ENCODE measurements at places on chromosomes 11 and 22. TPM values are rescaled to one million over a fixed set of nuclear protein-coding genes. Genes with fewer than 3 reads are reported as not detected.

The SYT7 gene
- polyA plus RNA-seq, result 2.9 TPM

The DPAGT1 gene
- polyA plus RNA-seq, result 27.8 TPM

The MMP12 gene
- polyA plus RNA-seq, result not detected

The SHISAL1 gene
- polyA plus RNA-seq, result 15.4 TPM

The MICAL2 gene
- 19.2 TPM for polyA plus RNA-seq

The CD81 gene
- polyA plus RNA-seq, result 518 TPM

The PANX3 gene
- polyA plus RNA-seq, result not detected

The ENTHD1 gene
- polyA plus RNA-seq, result not detected

The DYNC2H1 gene
- 11.6 TPM for polyA plus RNA-seq

The CLTCL1 gene
- polyA plus RNA-seq, result 18.8 TPM

The FGF3 gene
- not detected for polyA plus RNA-seq

The CCDC15 gene
- 3.4 TPM for polyA plus RNA-seq

The SCGB1C1 gene
- polyA plus RNA-seq, result not detected

The PIH1D2 gene
- polyA plus RNA-seq, result 1.2 TPM

DNA sequence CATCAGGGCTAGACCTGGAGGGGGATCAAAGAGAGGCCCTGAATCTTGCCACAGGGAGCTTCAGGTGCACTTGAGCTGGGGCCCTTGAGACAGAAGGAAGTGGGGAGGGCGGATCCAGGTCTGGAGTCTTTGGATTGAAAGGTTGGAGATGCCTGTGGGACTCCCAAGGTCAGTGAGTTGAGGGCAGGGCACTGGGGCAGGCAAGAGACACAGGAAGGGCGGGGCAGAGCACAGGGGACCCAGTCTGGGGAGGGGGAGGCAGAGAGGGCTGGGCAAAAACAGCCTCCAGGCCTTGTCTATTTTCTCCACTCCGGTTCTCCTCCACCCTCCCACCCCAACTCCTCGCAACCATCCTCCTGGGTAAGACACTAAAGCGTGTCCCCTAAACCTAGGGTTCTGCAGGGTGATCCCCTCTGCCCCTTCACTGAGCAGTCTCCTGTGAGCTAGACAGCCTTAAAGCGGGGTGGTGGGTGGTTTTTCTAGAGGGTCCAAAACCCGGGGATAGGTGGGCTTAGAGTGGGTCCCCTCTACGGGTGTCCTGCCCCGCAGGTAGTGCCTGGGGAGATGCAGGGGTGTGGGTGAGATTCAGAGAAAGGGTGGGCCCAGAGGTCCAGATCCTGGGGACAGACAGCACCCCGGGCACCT is 38.6 kb upstream of the CELSR1 start:
- no peak for DNase-seq

DNA sequence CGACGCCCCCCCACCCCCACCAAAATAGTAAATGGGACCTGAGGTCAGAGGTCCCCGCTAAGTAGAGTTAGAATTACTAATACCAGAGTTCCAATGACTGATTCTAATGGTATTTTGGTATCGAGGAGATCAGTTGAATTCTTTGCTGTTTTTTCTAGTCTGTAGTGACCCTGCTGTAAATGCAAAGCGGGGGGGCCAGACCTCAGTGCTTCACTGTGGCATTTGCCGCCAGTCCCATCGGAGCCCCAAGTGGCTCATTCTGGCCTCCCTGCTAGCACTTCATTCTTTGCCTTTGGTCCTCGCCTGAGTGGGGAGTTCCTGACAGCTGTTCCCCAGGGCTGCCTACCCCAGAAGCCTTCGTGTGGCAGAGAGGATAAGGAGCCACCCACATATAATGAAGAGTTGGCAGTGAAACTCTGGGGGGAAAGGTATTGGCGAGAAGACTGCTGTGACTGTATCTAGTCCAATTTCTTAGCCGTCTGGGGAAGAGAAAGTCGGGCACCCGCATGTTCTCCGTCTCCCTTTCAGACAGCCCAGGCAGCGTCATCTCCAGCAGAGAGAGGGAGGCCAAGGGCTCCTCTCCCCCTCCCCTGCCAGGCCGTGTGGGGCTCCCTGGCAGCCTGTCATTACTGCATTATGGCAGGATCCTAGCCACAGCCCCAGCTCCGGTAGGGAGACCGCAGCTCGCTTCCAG is 19.4 kb upstream of the CABP7 start:
- no peak for DNase-seq

GRCh38 chr22:39003165-39003638 is 10.9 kb upstream of the APOBEC3C start:
- peak; percentile 76 for DNase-seq

- peak; percentile 28 for DNase-seq
Measured at GRCh38 chr22:47395481-47395880, 633.0 kb downstream of the TBC1D22A start.

DNA sequence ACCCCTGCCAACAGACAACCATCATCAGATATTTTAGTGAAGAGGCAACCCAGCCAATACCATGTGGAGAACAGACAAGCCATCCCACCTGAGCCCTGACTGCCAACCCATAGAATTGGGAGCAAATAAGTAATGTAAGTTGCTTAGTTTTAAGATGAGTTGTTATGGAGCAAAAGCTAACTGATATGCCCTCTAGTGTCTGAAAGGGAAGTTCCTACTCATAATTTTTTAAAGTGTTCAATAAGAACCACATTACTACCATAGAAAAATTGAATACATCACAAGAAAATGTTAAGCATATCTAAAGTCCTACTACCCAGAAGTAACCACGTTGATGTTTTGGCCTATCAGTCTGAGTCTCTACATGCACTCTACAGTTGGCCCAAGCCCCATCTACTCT is 50.8 kb upstream of the SLC36A4 start:
- DNase-seq, result no peak

GRCh38 chr11:35734669-35735410 is 72.3 kb downstream of the TRIM44 start:
- DNase-seq, result no peak

- DNase-seq, result no peak
Measured at GRCh38 chr11:45414088-45414487, 127.9 kb upstream of the SYT13 start.

GRCh38 chr22:40479887-40480538 is 109.6 kb downstream of the SGSM3 start:
- DNase-seq, result no peak

DNA sequence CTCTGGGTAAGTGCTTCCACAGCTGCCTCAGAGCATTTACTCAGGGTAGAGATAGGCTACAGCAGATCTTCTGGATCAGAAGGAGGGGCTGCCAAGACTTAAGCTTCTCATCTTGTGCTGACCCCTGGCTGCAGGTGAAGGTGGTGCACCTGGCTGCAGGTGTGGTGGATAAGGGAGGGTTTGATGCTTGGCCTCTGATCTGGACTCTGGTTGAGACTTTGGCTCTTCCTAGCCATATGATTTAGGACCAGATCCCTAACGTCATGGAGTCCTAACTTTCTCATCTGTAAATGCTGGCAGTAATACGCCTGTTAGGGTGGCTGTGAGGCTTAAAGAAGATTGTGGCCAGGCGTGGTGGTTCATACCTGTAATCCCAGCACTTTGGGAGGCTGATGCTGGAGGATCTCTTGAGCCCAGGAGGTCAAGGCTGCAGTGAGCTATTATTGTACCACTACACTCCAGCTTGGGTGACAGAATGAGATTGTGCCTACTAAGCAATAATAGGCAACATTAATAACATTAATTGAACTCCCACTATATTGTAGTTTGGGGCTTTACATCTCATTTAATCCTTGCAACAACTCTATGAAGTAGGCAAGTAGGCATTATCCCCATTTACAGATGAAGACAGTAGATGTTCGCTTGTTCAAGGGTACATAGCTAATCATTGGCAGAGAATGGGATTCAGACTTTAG is 10.7 kb downstream of the DTX4 start:
- no peak for DNase-seq

DNA sequence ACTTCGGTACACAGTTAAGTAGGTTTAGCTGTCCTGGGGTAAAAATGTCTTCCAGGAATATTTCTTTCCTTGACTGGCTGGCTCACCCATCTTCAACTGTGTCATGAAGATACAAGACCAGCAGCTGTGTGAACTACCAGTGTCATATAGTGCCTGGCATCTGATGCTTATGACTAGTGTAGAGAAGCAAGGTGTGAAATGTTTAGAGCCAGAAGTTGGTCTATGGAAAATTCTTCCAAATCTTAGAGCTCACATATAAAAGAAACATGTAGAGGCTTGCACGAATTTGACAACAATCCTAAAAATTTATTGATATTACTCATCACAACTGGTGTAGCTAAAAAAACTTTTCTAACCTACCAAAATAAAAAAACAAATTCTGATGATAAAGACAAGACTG is 54.4 kb downstream of the ARL14EP start:
- DNase-seq, result no peak

GRCh38 chr22:50200461-50201190 is at the start of gene SELENOO:
TSS of gene SELENOO (plus strand) at chr22:50201011. CDS start at chr22:50201037, 26 bp downstream.
- peak; percentile 88 for DNase-seq

DNA sequence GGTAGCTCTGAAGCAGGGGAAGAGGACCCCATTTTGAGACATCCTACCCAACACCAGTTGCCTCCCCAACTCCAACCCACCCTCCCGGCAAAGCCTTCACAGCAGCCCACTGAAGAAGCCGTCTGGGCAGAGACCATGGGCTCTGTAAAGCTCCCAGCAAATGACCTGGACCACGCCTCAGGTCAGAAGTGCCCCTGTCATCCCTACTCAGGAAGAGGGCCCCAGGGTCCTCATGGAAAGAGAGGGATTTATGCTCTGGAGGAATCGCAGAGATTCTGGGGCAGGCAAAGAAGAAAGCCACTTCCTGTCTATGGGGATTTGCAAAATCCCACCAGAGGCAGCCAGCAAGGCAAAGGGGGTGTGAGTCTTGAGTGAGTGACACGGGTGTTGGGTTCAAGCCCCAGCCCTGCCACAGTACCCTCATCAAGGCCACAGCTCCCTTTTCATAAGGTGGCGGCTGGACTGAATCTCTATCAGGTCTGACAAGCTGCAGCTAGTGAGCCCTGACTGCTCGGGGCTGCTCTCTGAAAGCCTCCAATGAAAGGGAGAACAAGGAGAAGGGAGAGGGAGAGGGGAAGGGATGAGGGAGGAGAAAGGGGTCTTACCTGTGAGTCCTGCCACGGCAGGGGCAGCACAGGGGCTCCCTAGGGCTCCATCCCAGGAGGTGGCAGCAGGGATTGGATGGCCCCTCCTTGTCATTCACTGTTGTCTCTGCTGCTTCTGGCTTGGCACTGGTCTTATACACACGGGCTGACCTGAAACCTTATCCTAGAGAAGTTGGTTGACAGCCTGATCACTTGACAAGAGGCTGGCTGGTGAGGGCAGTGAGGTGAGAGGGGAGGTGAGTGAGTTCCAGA is at the start of gene UCP3:
TSS of gene UCP3 (minus strand) at position 713 of the 857 bp plus-strand sequence. CDS start 2,043 bp downstream, outside the sequence.
- no peak for DNase-seq

- no peak for DNase-seq
Measured at GRCh38 chr11:116984186-116984585, 114.0 kb downstream of the SIK3 start.

DNA sequence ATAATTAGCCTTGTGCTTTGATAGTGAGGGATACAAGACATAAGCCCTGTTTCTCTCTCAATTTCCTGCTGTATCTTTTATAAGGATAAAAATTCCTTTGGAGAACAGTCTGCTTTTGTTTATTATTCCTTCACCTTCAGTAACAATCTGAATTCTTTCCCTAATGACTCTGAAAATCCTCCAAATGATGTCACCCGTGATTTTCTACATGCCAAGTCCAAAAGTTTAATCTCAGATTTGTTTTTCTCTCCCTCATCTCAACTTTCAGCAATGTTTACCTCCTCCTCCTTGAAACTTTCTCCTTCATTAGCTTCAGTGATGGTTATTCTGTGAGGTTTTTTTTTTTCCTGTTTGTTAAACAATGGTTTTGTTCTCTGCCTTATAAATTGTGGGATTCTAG is 2.2 kb downstream of the OR51E2 start:
- no peak for DNase-seq

- DNase-seq, result peak; percentile 88
Measured at GRCh38 chr11:117072517-117073461, 25.4 kb downstream of the SIK3 start.

DNA sequence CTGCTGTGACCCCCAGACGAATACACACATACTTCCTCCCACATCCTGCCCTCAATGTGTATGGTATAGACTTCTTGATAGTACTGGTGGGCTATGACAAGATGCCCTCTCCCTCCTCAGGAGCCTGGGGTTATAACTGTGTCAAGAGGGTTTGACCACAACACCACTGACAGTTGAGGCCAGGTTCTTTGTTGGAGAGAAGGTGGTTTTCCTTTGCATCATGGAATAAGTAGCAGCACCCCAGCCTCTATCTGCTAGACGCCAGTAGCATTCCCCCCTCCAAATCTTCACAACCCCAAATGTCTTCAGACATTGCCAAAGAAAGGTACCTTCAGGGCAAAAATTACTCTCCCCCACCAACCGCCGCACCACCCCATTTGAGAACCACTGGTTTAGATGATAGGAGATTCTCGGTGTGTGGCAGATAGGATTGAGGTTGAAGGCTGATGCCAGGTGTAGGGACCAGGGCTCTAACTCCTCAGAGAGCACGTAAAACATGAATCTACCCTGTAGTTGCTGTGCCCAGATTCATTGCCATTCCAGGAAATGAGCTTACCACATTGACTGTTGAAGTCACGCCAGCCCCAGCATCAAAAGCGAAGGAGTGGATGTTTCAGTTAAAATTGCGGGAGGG is 5.5 kb upstream of the MYO18B start:
- no peak for DNase-seq

DNA sequence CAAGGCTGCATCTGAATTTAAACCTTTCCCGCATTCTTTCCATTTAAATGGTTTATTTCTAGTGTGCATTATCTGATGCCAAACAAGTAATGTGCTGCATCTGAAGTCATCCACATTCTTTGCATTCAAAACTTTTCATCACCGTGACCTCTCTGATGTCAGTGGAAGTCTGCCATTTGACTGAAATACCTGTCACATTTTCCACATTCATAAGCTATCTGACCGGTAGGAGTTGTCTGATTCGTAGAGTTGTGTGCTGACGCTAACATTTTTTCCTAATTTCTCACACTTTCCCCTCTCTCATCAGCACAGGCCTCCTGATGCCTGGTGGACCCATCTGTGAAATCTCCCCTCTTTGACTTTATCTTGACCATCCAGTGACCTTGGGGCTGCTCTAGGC is 79.9 kb upstream of the BARX2 start:
- no peak for DNase-seq

GRCh38 chr11:125245299-125245698 is 80.7 kb downstream of the PKNOX2 start:
- DNase-seq, result no peak

DNA sequence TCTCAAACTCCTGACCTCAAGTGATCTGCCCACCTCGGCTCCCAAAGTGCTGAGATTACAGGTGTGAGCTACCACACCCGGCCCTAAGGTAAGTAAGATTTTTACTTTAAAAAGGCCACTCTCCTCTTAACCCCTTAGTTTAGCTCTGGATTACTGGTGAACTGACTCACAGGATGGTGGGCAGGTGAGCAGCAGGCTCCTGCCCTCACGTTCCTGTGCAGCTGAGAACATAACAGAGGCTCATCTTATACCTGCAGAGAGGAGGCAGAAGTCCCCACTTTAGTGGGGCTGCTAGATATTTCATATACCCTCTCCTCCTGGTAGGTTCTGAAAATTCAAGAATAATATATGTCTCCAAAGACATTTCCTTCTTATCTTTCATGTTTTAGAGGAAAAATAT is 17.1 kb upstream of the SERPIND1 start:
- no peak for DNase-seq

DNA sequence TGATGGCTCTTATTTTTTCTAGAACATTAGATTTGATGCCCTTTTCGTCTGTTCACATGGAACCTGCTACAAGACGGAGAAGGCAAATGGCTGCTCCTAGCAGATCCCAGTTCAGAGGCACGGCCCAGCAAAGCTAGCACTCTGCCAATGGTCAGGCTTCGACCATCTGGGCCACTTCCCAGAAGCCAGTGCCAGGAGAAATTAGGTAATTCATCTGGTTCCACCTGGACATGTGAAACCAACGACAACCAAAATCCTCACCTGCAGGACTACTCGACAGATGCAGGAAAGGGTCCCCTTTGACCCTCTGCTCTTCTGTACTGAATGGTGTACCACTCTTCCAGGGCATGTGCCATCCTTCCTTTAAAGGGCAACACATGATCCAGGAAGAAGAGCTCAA is 25.4 kb downstream of the MICAL3 start:
- no peak for DNase-seq

Measured in muscle of back (tissue), 13 donors.